Stimulated activated CD4-positive, alpha-beta T cell treated with anti-CD3 and anti-CD28 coated beads, Interleukin-15, amount 100 ng/mL, for 1 hour (primary cell): ENCODE measurements at places on chromosomes 5 and 9.

GRCh38 chr5:84693256-84693655, 308.6 kb upstream of the EDIL3 start:
- DNase-seq = no peak

DNA sequence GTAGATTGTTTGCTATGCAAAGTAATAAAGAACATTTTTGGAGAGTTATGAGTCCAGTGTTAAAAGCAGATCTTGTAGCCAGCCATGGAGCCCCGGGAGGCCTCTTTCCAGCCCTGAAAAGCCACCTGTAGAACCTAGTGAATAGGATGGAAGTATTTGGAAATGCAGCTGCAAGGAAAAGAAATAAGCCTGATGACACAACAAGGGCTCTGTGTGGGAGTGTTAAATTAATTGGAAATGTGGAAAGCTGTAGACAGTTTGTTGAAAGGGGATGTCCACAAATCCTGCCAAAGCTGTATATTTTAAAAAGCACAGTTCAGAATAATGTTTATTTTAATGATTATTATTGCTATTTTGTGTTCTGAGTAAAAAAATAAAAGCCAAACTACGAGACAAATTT, 152.5 kb upstream of the GHR start:
- DNase-seq = no peak

GRCh38 chr5:143992496-143992895, 178.0 kb downstream of the YIPF5 start:
- DNase-seq = no peak

GRCh38 chr9:88567870-88568269, 32.9 kb downstream of the NXNL2 start:
- DNase-seq = no peak

DNA sequence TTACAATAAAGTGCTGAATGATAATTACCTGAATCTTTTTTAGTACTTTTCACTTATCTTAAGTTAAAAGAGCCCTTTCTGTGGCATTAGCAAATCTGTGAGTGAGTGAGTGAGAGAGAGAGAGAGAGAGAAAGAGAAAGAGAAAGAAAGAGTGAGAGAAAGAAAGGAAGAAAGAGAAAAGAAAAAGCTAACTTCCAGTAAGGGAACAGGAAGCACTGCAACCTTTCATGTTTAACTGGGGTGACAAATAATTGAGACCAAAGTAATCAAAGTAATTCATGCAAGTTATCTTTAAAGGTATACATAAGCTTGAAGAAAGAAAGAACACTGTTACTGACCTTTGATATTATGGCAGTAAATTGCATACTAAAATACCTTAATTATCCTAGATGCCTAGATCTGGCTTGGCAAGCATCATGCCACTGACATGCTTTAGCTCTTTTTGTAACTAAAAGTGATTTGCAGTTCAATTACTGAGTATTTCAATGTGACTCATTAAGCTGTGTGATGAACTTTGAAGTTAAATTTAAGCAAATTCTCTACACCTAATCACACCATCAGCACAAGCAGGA, 21.7 kb downstream of the FEM1C start:
- no peak for DNase-seq

- no peak for DNase-seq
These were observed 35.0 kb downstream of the RANBP17 start for GRCh38 chr5:170896779-170897178.

DNA sequence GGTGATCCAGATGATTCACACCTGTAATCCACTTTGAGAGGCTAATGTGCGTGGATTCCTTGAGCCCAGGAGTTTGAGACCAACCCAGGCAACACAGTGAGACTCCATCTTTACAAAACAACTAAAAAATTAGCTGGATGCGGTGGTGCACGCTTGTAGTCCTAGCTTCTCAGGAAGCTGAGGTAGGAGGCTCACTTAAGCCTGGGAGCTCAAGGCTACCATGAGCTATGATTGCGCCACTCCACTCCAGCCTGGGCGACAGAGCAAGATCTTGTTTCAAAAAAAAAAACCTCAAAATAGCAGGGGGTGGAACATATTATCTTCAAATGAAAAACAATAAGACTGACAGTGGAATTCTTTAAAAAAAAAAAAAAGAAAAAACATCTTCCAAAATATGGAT, 59.0 kb downstream of the PCDHGC5 start:
- no peak for DNase-seq

DNA sequence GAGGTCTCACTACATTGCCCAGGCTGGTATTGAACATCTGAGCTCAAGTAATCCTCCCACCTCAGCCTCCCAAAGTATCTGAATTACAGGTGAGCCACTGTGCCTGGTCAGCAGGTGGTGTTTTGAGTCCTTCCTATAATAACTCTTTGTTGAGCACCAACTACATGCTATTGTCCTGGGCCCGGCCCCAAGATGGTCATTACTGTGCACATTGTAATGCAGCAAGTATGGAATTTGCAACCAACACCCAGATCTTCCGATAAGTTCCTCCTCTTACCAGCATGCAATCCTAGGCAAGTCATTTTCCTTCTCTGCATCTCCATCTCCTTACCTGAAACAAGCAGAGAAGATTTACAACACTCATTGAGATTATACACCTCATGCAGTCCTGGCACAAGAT, 510.3 kb upstream of the KLF4 start:
- DNase-seq = no peak

DNA sequence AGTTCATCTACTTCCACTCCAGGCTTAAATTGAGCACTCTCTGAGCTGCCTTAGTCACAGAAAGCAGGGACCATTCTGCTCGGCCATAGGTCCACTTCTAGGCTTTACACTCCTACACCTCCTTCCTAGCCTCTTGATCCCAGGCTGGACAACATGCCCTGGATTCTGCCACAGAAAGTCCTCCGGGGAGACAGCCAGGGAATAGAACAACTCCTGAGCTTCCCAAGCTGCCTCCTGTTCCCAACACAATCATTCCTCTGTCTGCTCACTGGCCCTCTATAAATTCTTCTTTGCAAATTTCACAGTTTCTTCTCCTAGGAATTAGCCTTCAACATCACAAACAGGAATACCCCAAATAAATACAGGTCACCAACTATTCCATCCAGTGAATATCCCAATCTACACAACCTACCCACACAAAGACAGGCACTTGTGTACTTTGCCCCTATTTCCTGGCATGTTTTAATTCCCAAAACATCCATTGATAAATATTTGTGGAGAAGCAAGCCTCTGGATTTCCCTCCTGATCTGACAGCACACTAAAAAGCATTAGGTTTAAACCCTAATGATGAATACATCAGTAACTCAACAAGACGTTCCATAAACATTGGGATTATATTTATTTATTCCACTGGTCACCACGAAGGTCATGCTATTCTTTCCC, 125.5 kb downstream of the ENC1 start:
- DNase-seq = no peak

GRCh38 chr9:77505232-77505631, 142.9 kb downstream of the GNA14 start:
- no peak for DNase-seq

- no peak for DNase-seq
These were observed 62.0 kb downstream of the SHB start for GRCh38 chr9:38007016-38007415.

DNA sequence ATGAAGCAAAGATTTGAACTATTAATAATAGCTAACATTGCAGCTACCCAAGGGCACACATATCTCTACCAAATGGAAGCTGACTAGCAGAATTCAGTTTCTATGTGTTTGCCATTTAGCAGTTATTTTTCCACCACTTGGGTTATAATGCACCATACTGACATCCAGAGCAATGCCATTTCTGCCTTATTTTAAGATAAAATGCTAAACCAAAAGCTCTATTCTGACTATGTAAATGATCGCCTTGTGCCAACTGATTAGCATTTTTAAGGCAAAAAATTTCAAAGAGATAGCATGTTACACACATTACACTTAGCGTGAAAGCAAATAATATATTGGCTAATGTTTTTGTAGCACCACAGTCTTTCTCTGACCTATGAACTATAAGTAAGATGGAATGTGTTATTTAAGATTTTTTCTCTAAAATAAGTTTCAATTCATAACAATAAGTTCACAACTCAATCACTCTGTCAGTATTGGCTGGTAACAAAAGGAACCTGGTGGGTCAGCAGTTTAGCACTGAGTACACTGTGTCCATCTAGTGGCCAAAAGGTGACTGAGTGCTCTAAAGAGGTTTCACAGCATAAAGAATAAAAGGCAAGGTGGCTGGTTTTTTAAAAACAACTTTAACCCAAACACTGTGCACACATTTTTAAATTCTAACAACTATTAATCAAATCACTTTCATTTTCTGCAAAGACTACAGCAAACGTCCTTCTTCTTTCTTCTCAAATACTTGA, 443.5 kb downstream of the PDE4D start:
- no peak for DNase-seq

- DNase-seq = no peak
These were observed 23.9 kb upstream of the PPP2CA start for GRCh38 chr5:134249469-134250379.

DNA sequence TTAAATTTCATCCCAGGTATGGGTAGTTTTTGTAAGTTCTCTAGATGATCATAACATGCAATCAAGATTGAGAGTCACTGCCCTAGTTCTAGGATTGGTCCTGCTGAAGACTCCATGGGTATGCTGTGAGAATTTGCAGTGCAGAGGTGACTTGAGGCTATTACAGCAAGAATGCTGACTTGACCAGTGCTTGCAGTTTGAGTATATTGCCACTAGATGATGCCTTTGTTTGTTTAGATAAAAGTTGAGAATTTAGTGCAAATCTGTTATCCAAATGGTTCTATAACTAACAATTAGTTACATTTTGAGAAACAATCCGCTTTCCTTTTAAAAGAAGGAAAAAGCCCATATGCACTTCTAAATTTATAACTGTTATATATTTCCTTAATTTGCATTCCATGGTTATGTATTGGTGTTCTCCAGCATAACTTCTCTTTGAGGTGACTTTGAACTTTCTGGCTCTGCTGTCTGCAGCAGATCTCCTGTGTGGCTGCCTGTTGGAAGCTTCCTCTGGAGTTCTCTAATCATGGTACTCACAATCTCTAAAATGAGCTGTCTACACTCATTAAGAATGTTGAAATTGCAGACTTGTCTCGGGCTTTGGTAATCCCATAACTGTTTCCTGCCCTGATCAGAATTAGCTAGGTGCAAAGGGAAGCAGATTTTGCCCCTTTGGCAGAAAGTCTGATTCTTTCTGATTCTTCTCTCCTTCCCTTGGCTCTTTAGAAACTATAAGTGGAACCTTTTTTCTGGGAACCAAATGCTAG, 24.9 kb downstream of the MELK start:
- no peak for DNase-seq
